ENCODE measurements at places on chromosomes 11 and 22.

DNA sequence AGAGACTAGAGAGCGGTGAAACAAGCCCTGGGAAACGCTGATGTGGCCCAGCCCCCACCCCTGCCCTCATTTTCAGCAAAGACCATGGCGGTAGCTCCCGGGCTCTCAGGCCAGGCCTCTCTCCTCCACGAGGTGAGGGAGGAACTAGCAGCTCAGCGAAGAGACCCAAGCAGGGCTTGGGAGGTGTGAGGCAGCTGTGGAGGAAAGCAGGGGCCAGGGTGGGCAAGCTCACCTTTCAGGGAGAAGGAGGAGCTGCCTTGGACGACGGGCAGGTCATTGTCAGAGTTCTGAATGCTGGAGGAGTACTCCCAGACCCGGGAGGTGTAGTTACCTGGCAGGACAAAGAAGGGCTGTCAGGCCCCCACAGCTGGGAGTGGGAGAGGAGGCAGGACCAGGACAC lies 19.9 kb downstream of the TRIM29 start:
- no peak for DNase-seq

DNA sequence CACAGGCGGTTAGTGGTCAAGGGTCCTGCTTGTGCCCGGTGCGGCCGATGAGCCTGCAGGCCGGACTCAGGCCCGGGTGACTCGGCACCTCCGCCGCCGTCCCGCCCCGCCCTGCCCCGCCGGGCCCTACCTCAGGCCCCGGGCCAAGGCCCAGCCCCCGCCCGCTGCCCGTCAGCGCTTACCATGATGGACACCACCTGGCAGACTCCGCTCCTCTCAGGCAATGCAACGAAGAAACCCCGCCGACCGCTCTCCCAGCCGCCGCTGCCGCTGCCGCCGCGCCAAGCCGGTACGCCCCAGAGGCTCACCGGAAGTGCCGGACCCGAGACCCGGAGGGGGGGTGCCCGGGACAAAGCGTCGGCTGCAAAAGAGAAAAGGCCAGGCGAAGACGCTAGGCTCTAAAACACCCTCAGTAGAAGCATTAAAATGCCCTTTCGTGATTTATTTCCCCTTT lies at the start of gene UFD1:
Gene UFD1 (minus strand): TSS at position 293 of the 454 bp plus-strand sequence. CDS start 108 bp downstream, at position 185.
- peak; percentile 53 for DNase-seq

DNA sequence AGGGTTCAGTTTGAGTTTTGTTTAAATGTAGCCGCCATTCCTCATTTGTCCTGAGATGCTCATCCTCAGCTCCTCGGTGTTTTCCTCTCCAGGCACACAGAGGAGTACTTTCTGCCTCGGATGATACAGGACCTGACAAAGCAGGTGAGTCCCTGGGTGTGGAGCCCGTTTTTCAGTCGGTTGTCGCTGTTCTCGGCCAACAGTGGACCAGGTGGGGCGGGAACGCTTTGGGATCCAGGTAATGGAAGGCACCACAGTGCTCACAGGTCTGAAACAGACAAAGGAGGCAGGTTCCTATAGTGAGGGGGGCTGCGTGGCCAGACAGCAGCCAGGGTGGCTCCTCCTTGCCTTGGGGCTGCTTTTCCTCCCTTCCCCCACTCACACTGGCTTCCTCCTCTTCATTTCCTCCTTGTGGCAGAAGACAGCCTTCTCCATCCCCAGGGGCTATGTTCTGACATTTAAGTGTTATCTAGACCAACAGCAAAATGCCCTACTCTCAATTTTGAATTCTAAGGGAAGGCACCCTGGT lies 19.4 kb downstream of the NADSYN1 start:
- DNase-seq, result no peak

DNA sequence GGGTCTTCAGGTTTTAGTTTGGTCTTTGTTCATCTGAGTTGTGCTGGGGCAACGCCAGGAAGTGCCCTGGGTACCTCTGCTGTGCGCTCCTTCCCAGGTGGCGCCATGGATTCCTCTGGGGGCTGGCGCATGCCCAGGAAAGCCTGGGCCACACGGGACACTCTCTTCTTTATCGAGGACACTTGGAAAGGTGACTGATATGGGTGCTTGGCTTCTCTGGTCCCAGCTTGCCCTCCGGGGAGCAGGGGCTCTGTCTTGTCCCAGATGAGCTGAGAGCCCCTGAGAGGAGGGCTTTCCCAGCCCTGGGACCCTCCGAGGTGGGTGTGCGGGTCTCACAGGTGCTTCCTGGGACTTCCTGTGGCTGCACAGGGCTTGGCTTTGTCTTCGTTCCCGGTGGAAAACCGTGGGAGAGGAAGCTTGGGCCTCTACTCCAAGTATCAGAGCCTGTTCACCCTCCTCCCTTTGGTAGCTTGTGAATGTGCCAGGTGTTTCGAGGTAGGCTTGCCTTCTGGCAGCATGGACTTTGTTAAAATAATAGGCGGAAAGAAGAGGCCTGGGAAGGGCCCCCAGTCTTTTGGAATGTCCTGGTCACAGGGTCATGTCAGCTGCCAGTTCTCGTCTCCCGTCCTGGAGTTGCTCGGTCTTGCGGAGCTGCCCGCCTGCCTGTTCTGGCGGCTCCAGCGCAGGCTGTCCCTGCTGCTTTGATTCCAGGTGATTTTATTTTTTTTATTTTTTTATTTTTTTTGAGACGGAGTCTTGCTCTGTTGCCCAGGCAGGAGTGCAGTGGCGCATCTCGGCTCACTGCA lies 10.1 kb upstream of the NEAT1 start:
- no peak for DNase-seq

DNA sequence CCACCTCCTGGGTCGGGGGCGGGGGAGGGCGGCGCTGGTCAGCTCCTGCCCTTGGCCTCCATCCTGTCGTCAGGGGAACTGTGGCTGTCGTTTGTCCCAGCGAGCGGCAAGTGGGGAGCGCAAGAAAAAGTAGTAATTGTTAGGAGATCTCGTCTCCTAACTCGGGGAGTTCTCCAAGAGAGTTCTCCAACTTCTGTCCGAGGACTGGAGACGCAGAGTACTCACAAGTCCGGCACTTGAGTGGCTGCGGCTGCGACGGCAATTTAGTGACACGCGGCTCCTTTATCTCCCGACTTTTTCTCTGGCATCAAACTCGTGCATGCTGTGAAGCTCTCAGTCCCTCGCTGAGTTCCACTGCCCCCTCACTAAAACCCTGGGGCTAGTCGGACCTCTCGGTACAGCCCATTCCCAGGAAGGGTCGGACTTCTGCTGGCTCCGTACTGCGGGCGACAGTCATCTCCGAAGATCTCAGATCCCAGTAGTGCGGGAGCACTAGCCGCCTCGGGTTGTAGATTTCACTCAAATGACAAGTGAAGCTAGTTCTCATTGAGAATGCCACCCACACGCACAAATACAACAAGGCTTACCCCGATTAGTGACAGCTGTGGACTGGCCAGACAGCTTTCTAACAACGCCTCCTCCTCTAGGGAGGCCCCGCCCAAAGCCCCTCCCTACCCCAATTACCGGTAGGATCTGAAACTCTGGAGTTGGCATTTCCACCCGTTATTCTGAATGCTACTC lies at the start of gene PGR:
Gene PGR (minus strand): TSS at position 611 of the 741 bp plus-strand sequence. CDS start 743 bp downstream, outside the sequence.
- no peak for DNase-seq

- DNase-seq, result no peak
Observed at GRCh38 chr11:17736930-17737817, 2.6 kb downstream of the KCNC1 start.

GRCh38 chr11:34507156-34507555 lies 6.4 kb downstream of the ELF5 start:
- DNase-seq, result no peak

Measured in amniotic stem cell (primary cell).